ENCODE measurements at places on chromosomes 1 and 21.

DNA sequence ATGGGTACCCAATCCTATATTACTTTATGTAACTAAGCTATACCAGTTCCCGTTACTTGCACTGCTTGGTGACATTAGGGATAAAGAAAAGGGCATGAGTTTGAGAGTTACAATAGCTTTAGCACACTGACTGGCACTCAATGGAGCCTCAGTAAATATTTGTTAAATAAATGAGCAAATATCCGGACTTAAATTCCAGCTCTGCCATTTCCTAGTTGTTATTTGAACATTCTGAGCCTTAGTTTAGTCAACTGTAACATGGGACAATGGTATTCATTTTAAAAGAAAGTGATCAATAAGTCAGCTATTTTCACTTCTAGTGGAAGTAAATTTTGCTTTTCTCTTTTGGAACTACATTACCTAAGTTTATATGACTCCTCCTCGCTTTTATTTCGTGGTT is 198.7 kb downstream of the ZC3H11B start:
- no peak for DNase-seq

- DNase-seq: no peak
Measured at GRCh38 chr1:81453971-81454370, 346.8 kb upstream of the ADGRL2 start.

GRCh38 chr1:119595606-119596005 is 52.5 kb downstream of the ZNF697 start:
- DNase-seq: no peak

GRCh38 chr1:2972879-2973575 is 48.2 kb upstream of the ACTRT2 start:
- DNase-seq: no peak

DNA sequence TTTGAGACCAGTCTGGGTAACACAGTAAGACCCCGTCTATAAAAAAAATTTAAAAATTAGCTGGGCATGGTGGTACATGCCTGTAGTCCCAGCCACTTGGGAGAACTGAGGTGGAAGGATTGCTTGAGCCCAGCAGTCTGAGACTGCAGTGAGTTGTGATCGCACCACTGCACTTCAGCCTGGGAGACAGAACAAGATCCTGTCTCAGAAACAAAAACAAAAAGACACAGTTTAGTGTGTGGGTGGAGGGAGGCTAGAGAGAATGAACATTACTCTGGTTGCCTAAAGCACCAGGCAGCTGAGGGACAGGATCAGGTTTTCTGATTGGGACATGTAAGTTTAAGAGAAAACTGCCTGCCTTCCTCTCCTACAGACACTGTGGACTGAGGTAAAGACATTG is 42.3 kb downstream of the VAMP4 start:
- DNase-seq: no peak

- no peak for DNase-seq
Measured at GRCh38 chr1:52189898-52190480, 48.1 kb downstream of the ZFYVE9 start.

GRCh38 chr1:236051242-236051791 is 13.6 kb downstream of the NID1 start:
- no peak for DNase-seq

DNA sequence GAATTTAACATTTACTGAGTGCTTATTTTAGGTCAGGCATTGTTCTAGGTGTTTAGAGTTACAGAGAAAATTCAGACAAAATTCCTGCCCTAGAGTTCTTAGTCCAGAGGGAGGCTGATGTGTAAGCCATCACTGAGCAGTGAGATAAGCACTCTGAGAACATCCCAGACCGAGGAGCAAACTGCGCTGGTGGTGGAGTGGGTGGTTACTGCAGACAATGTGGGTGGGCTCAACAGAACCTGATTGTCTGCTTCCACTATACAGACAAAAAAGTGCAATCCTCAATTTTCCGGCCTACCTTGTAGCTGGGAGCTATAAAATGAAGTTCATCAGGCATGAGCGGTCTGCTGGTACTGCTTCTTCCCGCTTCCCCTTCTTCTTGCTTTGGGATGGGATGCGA is 23.5 kb downstream of the PROK1 start:
- no peak for DNase-seq

DNA sequence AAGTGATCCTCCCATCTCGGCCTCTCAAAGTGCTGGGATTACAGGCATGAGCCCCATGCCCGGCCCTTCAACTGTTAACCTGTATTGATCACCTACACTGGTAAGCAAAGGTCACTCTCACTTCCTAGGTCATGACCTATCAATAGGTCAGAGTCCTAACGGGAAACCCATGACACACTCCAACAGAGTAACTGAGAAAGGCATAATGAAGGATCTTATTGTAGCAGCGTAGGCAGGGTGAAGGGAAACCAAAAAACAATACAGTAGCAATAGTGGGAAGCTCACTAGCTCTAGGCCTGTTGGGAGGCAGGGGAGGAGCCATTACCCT is 19.5 kb upstream of the IFNAR1 start:
- no peak for DNase-seq
